ENCODE measurements at places on chromosomes 7 and 10.

- DNase-seq, result no peak
These were observed 323.9 kb downstream of the AUTS2 start for GRCh38 chr7:69922026-69922803.

DNA sequence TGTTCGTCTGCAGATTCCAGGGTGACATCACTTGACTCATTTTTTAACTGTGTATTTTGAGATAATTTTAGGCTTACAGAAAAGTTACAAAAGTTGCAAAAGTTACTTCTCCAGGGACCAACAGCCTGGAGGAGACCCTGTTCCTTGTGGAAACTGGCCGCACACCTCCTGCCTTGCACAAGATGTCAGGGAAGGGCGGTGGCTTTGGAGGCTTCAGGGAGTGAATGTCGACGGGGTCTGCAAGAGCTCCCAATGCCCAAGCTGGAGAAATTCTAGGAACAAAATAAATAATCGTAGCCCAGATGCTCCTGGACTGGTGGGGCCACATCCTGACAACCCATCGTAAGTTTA is 62.2 kb upstream of the FAM20C start:
- no peak for DNase-seq

- DNase-seq, result no peak
These were observed 3.2 kb upstream of the EMX2 start for GRCh38 chr10:117539361-117539773.

GRCh38 chr7:124246262-124246863 is 213.5 kb upstream of the TMEM229A start:
- no peak for DNase-seq
